ENCODE measurements at places on chromosomes 13 and 19. TPM values are rescaled to one million over a fixed set of nuclear protein-coding genes. Genes with fewer than 3 reads are reported as not detected.

Gene THSD1
- polyA plus RNA-seq = 6.5 TPM

Gene TJP3
- polyA plus RNA-seq = 1.5 TPM

Gene ZNF549
- polyA plus RNA-seq = 1.8 TPM

Gene STK24
- 42.2 TPM for polyA plus RNA-seq

Gene OR10H1
- polyA plus RNA-seq = not detected

Data from A549 (cell line).